ENCODE measurements at places on chromosomes 16 and 17.

GRCh38 chr17:75571197-75571884 is 16.3 kb upstream of the MYO15B start:
- DNase-seq = no peak

DNA sequence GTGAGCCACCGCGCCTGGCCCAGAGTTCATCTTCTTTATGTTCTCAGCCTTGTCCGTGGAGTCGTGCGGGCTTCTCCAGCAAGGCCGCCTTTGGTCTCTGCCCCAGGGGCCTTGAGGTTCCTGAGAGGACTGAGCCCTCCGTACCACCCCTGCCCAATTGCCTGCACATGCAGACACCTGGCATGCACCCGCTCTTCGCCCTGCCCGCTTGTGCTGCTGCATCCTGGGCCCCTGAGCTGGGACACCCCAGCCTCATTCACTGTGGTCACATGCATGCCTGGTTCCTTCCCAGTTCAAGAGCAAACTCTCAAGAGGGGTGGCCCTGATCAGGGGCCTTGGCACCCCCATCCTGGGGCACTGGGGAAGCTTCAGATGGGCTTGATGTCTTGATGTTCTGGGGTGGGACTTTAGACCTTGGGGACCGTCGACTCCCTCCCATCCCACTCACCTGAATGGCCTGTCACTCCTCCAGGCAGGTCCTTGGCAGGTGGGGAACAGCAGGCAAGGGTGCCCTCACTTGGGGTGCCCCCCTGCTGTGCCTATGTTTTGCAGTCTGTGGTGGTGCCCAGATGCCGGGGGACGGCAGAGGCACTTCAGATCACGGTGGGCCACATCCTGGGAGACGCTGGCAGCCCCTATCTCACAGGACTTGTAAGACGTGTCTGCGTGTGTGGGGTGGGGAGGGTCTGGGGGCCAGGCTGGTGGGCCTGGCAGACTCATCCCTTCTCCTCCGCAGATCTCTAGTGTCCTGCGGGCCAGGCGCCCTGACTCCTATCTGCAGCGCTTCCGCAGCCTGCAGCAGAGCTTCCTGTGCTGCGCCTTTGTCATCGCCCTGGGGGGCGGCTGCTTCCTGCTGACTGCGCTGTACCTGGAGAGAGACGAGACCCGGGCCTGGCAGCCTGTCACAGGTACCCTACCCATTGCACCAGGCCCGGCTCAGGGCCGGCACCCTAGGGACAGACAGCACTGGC is 12.7 kb upstream of the SPNS2 start:
- DNase-seq = no peak

- DNase-seq = no peak
Observed at GRCh38 chr16:4737545-4737944, 3.2 kb downstream of the DNAAF8 start.

- DNase-seq = no peak
Observed at GRCh38 chr16:53232826-53233529, 178.2 kb downstream of the CHD9 start.

DNA sequence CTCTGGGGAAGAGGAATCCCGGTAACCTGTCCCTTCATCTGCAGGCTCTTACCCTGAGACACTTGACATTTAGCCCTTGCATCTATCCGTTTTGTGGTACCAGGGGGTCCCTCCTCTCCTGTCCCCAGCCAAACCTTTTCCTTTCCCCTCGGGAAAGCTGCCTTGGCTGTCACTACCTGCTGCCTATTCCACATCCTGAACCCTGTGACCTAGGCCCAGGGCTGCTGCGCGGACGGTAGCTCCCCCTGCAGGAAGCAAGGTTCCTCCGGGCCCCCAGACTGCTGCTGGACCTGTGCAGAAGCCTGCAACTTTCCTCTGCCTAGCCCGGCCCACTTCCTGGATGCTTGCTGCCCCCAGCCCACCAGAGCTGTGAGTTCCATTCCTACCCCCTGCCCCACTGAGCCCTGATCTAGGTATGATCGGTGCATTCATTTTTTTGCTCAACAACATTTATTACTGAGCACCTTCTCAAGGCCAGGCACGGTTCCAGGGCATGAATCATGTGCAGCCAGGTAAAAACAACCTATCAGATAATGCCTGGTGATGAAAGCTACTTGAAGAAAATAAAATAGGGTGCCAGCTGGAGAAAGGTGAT is 10.5 kb upstream of the ALDOA start:
- no peak for DNase-seq

Measured in stromal cell of bone marrow (primary cell).